ENCODE measurements at places on chromosomes 1 and 21.
A peak's percentile ranks its signal among the peaks of the same experiment; 100 is the strongest.

- no peak for DNase-seq
Measured at GRCh38 chr1:225733254-225733653, 44.4 kb upstream of the SRP9 start.

DNA sequence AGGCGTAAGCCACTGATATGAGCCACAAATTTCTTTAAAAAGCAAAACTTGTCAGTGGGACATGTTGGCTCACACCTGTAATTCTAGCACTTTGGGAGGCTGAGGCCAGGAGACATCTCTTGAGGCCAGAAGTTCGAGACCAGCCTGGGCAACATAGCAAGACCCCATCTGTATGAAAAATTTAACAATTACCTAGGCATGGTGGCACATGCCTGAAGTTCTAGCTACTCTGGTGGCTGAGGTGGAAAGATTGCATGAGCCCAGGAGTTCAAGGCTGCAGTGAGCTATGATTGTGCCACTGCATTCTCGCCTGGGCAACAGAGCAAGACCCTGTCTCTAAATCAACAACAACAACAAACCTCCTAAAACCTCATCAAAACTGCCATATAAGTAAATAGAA is 147.6 kb upstream of the BARHL2 start:
- DNase-seq, result no peak

DNA sequence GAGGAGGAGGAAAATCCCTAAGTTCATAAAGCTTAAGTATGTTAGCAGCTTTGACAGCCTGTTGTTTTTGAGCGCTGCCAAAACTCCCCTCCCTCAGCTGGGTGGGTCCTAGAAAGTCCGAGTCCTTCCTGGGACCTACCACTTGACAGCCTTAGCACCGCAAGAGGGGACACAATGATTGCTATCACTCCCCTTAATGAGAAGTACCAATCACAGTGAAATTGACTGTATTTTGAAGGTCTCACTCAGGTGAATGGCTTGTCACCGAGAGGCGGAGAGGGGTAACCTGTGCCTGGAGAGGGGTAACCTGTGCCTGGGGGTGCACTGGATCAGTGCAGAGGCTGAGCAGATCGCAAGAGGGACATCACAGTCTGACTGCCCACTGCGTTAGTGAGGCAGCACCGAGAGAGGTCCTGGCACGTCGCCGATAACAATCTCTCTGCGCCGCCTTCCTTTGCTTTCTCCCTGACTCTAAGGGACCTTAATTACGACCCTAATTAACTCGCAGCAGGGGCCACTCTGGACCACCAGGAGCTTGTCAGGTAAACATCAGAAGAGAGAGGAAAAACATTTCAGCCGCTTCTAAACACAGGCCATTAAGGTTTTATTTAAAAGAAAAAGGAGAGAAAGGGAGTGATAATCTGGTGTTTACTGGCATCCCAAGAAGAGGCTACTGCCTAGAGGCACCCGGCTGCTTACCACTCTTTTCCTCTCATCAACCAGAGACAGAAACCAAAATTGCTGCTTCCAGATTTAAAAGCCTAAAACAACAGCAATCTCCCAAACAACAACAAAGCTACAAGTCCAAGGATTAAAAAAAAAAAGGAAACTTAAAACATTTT is 25.7 kb upstream of the KCNK1 start:
- DNase-seq, result no peak

- no peak for DNase-seq
Measured at GRCh38 chr1:2135441-2135841, 59.1 kb downstream of the FAAP20 start.

- DNase-seq, result no peak
Measured at GRCh38 chr1:192439373-192440025, 122.7 kb downstream of the RGS21 start.

DNA sequence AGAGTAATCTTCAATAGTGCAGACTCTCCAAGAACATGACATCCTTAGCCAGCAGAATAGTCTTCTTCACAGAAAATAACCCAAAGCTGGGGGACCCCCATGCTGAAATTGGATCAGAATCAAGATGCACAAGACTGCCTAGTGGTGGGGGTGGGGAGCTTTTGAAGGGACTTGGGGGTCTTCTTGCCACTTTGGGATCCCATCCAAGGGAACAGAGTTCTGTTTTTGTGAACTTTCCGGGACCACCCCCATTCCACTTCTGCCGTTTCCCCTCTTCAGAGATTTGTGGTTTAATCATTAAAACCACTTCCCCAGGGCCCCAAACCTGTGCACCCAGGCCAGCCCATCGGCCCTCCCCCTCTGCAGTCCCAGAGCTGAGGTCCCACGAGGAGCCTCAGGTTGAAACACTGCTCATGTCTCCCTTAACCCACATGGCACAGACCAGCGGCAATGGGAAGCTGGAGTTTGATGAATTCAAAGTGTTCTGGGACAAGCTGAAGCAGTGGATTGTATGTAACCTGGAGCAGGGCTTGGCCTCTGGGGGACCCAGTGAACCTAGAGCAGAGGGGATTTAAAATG is 44.9 kb downstream of the CAPN9 start:
- DNase-seq, result no peak

DNA sequence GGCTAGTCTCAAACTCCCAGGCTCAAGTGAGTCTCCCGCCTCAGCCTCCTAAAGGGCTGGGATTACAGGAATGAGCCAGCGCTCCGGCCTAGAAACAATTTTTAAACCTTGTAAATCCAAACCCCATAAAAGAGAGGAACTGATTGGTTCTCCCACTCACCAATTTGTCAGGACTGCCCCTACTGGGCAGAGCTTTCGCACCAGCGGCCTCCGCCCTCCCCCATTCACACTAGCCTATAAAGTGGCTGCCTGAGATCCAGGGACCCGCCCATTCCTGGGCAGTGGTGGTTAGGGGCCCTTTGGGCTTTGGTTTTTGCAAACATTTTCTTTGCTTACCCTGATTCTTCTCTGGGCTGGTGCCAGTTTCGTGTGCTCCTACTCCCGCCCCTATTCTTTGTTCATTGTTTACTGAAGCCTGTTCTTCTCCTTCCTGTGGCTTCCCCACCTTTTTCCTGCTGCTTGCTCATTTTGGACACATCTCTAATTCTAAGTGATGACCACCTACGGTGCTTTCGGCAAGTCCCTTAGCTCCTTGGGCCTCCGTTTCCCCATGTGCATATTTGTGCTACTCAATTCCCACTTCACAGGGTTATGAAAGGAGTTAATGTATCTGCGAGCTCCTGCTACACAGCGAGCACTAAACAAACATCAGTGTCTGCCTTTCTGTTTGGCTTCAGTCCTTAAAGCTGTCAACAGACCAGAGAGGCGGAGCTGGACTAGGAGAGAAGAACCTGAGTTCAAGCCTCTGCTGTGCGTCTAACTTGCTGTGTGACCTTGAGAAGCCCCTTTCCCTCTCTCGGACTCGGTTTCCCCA is 39.8 kb upstream of the CLIC4 start:
- no peak for DNase-seq

DNA sequence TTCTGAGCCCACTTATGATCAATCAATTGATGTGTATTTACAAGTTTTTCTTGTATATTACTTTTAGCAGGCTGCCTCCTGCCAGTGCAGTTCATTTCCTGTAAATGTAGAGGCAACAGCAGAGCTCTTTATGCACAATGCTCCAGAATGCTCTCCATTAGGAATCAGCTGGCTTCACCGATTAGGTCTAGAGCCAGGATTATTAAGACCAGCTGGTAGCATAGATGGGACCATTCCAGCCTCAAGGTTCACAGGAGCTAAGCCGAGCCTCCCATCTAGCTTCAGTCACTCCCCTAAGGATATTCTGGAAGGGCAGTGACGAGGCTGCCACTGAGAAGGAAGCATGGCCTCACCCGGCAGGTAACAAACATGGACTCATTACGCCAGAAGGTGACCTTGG is 36.8 kb downstream of the DHRS3 start:
- DNase-seq, result no peak

GRCh38 chr1:53599481-53599880 is 139.5 kb downstream of the GLIS1 start:
- DNase-seq, result no peak

DNA sequence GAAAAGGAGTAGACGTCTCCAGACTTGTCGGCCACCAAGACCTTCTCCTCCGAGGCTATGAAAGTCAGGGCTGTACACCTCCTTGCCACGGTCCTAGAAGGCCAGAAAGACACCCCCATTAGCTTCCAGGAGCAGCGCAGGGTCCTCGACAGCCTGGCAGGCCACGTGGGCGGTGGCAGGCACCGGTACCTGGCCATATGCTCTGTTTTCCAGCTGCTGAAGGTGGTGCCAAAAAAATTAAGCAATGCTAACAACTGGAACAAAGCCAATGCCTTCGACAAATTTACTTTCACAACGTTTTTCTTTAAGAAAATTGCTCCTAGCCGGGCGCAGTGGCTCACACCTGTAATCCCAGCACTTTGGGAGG is 15.9 kb downstream of the WDR4 start:
- no peak for DNase-seq

- no peak for DNase-seq
Measured at GRCh38 chr1:55402671-55403464, 187.7 kb upstream of the USP24 start.

DNA sequence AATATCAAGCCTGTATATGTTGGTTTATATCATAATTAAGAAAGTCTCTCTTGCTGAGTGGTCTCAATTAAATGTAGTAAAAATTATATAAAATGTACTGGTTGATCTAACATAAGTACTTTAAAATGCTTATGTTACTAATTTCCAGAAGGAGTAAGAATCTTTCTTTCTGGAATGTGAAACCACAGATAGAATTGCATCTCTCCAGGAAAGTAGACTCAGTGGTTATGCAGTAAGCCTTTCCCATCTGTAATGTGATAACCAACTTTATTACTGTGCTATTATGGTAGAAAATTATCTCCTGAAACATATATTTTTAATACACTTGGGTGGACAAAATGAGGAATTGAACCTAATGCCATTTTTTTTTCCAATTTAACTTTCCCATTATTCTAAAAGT is 8.9 kb upstream of the RALGPS2 start:
- no peak for DNase-seq

DNA sequence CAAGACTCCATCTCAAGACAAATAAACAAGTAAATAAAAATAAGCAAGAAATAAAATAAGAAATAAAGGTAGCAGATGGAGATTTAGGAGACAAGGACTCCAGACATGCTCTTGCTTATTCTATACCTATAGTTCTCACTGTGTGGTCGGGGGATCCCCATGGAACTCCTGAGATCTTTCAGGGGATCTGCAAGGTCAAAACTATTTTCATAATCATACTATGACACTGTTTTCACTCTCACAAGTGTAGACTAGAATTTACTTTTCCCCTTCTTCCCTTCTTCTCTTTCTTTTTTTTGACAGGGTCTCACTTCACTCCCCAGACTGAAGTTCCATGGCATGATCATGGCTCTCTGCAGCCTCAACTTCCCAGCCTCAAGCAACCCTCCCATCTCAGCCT is 29.8 kb upstream of the NLRP3 start:
- DNase-seq, result no peak

- no peak for DNase-seq
Measured at GRCh38 chr1:38685388-38685787, 174.2 kb downstream of the RRAGC start.

DNA sequence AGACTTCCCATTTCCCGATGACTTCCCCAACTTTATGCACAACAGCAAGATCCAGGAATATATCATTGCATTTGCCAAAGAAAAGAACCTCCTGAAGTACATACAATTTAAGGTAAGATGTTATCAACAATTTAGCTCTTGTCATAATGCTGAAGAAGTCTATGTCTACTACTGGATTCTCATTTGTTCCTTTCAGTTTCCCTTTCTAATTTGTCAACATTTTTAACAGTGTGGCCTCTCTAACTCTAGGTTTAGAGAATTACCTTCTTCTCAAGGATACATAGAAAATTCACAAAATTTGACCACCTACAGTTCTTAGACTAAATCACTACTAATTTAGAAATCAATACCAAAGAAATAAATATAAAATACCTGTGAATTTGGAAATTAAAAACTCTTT is 13.2 kb downstream of the FMO3 start:
- no peak for DNase-seq

GRCh38 chr1:101108111-101108500 is 82.5 kb upstream of the DPH5 start:
- no peak for DNase-seq

- no peak for DNase-seq
Measured at GRCh38 chr1:14602136-14602535, 3.7 kb downstream of the KAZN start.

GRCh38 chr1:168279253-168279652 is 1.4 kb upstream of the TBX19 start:
- DNase-seq, result no peak

- no peak for DNase-seq
Measured at GRCh38 chr1:53286955-53287354, 40.9 kb downstream of the LRP8 start.

- DNase-seq, result no peak
Measured at GRCh38 chr1:230537456-230537855, 104.8 kb upstream of the COG2 start.

- DNase-seq, result peak; percentile 17
Measured at GRCh38 chr1:230029244-230029941, 37.6 kb upstream of the GALNT2 start.

DNA sequence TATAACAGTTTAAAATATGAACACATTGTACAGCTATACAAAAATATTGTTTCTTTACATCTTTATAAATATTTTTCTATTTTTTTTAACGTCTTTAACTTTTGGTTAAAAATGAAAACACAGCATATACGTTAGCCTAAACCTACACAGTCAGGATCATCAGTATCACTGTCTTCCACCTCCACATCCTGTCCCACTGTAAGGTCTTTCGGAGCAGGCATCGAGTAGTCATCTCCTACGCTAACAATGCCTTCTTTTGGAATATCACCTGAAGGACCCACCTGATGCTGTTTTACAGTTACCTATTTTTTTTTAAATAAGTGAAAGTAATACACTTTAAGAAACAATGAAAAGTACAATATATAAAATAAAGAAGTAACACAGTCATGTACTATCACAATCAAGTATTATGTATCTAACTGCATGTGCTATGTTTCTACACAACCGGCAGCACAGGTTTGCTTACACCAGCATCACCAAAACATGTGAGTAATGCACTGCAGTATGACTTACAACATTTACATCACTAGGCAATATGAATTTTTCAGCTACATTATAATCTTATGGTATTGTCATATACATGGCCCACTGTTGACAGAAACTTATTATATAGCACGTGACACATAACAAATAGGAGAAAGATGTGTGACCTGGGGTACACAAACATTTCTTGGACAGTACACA is 254.4 kb downstream of the AKT3 start:
- no peak for DNase-seq

DNA sequence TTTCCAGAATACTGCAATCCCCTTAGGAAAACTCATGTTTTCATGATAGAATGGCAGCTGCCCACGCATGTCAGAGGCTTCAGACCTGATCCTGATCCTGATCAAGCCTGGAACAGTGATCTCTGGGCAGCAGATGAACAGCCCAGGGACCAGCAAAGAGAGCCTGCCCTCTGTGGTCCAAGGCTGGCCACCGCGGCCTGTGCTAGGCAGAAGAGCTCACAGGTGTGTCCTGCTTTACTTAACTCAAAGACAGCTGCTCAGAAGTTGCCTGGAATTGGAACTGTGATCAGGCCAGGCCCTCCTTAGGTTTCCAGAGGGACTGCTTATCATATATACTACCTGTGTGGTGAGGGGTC is 21.2 kb upstream of the BCAR3 start:
- no peak for DNase-seq
